ENCODE measurements at places on chromosomes 12 and 14. TPM values are rescaled to one million over a fixed set of nuclear protein-coding genes. Genes with fewer than 3 reads are reported as not detected.

Gene BMAL2
- total RNA-seq = 127 TPM

Gene MANSC4
- total RNA-seq = not detected

Gene KRT74
- total RNA-seq = not detected

Gene SPIC
- not detected for total RNA-seq

Gene INHBC
- not detected for total RNA-seq

Gene DUSP16
- 15.1 TPM for total RNA-seq

Gene B4GALNT3
- total RNA-seq = 5.5 TPM

Gene MFAP5
- 11.5 TPM for total RNA-seq

Gene OR6C2
- not detected for total RNA-seq

Gene LMBR1L
- 36.4 TPM for total RNA-seq

Gene PPP1R1A
- total RNA-seq = not detected

Gene KRT80
- total RNA-seq = 8.3 TPM

Gene CD69
- total RNA-seq = not detected

Gene LHX5
- 0.24 TPM for total RNA-seq

Gene CAPS2
- 0.96 TPM for total RNA-seq

Gene PLEK2
- 50.1 TPM for total RNA-seq

Gene SLC39A9
- total RNA-seq = 119 TPM

Gene TDRD9
- total RNA-seq = 1.3 TPM

Gene SLCO1B1
- total RNA-seq = not detected

Gene NRXN3
- 0.24 TPM for total RNA-seq

Gene GUCY2C
- not detected for total RNA-seq

Gene ATXN3
- total RNA-seq = 30.1 TPM

Gene BICDL1
- 9.0 TPM for total RNA-seq

Gene TUNAR
- not detected for total RNA-seq

Gene DYRK2
- total RNA-seq = 13.6 TPM

Gene DUSP6
- total RNA-seq = 106 TPM

Gene COCH
- 3.9 TPM for total RNA-seq

Gene FOXG1
- not detected for total RNA-seq

Gene DAO
- total RNA-seq = not detected

Gene GPRC5D
- not detected for total RNA-seq

Gene PLEKHD1
- under 0.01 TPM for total RNA-seq

Gene MYBPC1
- not detected for total RNA-seq

Gene SLC25A47
- total RNA-seq = not detected

Gene KRT2
- total RNA-seq = not detected

Gene ADAM21
- total RNA-seq = 0.64 TPM

Gene TMEM30B
- total RNA-seq = 20.5 TPM

Gene CCDC197
- total RNA-seq = not detected

Gene RPS6KA5
- 4.5 TPM for total RNA-seq

Gene NYNRIN
- 7.0 TPM for total RNA-seq

Gene EFS
- 7.7 TPM for total RNA-seq

Gene SRRM4
- total RNA-seq = not detected

Gene HSP90B1
- total RNA-seq = 645 TPM

Gene GLS2
- 3.1 TPM for total RNA-seq

Gene GARIN6
- not detected for total RNA-seq

Gene A2ML1
- 95.9 TPM for total RNA-seq

Gene TAS2R13
- 0.48 TPM for total RNA-seq

Gene MMP17
- total RNA-seq = 4.0 TPM

Gene RTN1
- not detected for total RNA-seq

Gene CHGA
- not detected for total RNA-seq

Gene IGF1
- total RNA-seq = not detected

Gene PTPRO
- 0.24 TPM for total RNA-seq
